Bronchial epithelial cell (primary cell): ENCODE measurements at places on chromosomes 5 and 9.

DNA sequence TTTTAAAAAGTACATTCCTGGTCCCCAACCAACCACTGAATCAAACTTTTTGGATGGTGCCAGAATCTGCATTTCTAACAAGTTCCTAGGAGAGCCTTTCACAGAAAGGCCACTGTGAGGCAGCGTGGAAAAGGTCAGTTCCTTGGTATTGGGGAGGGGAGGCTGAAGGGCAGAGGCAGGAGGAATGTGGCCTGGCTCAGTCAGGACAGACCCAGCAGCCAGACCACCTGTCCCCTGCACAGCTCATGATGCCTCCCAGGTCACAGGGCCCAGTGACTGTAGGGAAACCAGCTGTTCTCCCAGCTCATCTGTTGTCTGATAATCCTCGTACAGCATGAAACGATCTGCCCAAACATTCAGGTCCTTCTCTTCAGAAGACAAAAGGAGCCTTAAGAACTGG, 132.9 kb downstream of the LHFPL2 start:
- DNase-seq: no peak

DNA sequence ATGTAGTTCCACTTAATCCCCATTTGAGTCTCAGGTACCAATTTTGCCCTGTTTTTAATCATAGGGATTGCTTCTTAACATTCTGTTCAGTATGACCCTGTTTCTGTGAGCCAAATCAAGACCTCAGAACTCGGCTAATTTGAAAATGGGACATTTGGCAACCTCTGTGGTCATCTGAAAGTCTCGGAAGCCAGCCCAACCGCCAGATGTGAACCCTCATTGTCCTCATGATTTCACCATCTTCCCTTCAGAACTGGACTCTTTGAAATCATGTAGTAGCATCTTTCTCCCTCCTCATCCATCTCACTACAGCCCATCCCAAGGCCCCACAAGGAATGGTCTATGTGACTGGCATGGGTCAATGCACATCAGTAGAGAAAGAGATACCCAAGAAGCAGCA, 88.9 kb downstream of the S1PR3 start:
- DNase-seq: no peak

DNA sequence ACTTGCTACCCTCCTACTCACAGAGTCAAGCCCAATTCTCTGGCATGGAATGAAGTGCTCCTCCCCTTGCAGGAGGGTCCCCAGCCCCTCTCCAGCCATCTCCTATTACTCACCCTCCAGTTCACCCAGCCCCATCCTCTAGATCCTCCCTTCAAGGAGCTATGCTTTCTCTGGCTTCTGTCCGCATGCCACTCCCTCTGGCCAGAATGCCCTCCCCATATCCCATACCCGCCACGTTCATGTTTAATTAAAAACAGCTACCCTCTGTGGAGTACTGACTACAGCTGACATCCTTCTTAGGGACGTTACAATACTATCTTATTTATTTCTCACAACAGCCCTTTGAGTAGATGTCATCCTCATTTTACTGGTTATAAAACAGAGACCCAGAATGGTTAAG, 3.0 kb downstream of the F2R start:
- DNase-seq: no peak

- no peak for DNase-seq
These were observed at the start of gene QRFP for GRCh38 chr9:130896233-130897014. Gene QRFP (minus strand): TSS chr9:130896812. CDS start chr9:130893838, 2,974 bp downstream.

DNA sequence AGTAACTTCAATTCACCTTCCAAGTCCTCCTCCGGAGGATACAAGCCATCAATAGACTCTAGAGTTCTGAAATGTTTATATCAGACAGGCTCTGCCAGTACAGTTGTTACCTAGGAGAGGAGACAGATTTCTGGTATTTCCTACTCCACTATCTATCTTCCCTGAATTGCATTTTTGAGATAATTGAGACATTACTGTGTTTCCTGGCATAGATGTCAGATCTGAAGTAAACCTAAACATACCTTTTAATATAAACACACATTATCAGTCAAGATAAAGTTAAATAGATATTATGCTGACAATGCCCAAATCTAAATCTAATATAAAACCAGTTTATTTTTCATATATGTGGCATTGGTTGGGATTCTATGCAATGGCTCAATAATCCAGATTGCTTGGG, 8.2 kb upstream of the TYRP1 start:
- peak; percentile 22 for DNase-seq

GRCh38 chr9:77829420-77829819, 181.3 kb upstream of the GNA14 start:
- DNase-seq: no peak

DNA sequence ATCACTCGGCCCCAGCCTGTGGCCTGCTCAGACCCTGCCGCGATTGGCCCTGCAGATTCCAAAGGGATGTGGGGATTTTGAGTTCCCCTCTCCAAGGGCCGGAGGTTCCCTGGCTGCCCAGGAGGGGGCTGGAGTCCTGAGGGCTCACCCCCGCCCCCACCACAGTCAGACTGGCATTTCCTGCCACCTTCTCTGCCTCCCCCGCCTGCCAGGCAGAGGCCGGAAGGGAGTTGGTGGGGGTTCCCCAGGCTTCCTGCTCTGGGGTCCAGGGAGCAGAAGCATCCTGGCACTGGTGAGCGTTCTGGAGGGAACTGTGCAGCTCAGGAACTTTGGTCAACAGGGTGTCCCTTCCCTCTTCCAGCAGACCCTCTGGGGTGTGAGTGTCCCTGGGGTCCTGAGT, 70.6 kb downstream of the RXRA start:
- no peak for DNase-seq

- no peak for DNase-seq
These were observed 78.7 kb downstream of the HAPLN1 start for GRCh38 chr5:83641946-83642345.

DNA sequence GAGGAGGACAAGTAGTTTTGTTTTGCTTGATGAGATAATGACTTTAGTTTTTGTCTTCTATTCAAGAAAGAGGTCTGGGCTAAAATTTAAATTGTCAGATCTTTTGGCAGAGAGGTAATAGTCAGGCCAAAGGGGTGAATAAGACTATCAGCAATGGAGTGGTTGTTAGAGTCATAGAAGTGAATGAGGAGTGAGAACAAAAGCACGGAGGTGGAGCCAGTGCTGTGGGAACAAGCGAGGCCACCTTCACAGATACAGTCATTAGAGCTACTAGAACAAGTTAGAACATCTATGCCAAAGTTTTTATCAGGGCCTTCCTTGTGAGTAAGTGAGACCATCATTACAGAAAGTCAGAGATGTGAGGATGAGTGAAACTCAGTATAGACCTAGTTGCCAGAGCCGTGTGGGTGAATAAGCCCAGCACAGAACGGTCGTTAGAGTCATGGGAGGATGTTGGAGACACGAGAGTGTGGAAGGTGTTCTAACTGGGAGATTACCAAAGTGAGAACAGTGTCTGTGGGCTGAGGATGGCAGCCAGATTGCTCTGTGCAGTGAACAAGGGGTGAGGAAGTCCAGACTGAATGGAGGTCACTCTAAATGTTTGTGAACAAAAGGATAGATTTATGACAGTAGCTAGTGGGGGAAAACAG, 135.1 kb downstream of the RPS23 start:
- peak; percentile 24 for DNase-seq

GRCh38 chr5:98639274-98639673, 134.2 kb upstream of the RGMB start:
- no peak for DNase-seq

GRCh38 chr9:126704892-126705766, 91.4 kb downstream of the LMX1B start:
- peak; percentile 64 for DNase-seq

DNA sequence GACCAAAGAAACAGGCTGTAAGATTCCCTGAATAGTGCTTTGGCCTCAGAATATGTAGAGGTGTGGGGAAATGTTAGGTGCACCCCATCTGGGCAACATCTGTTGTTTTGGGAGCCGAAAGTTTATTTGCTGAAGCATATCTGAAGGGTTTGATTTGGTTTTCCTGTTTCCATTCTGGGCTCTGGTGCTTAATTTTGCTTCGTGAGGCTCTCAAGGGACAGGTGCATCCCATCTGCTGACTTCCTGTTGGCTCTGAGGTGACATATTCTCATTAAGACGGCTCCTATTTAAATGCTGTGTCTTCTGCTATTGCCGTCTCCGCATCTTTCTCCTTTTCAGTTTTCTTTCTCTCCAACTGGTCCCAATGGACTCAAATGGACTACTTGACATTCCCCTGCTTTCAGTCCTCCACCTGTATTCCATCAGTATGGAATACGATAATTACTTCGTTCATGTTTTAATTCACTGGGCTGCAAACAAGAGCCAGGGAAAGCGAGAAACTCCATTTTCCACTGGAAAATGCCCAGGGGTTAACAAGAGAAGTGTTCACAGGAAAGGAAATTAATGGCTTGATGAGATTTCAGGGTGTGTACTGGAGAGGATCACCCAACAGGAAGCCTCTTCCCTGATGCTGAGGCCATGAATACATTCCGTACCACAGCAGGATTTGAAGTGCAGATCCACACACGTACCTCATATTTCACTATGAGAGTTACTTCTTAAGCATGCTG, 104.0 kb downstream of the MTX3 start:
- no peak for DNase-seq

DNA sequence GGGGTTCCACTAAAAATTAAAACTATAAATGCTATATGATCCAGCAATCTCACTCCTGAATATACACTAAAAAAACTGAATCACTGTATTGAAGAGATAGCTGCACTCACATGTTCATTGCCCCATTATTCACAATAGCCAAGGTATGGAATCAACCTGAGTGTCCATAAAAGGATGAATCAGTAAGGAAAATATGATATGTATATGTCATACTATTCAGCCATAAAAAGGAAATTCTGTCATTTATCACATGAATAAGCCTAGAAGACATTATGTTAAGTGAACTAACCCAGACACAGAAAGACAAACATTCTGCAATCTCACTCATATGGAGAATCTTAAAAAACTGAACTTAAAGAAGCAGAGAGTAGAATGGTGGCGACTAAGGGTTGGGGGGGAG, 1376.2 kb upstream of the CDH9 start:
- DNase-seq: peak; percentile 34

- DNase-seq: no peak
These were observed 129.1 kb downstream of the KCNIP1 start for GRCh38 chr5:170632985-170633234.

DNA sequence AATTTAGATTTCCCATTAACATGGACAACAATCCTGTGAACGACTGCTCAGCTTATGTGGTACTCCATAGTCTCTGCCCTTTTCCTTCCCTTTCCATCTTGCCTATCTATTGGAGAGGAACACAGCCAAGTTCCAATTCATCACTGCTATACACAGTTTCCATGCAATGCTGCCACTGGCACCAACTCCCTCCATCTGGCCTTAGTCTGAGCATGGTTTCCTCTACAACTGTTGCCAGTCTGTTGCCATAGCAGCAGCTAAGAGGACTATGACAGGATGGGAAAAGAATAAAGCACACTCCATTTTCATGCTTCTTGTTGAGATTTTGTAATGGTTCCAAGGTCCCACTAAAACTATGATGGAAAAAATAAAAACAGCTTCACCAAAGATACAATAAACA, 189.0 kb downstream of the HCN1 start:
- DNase-seq: no peak

- DNase-seq: peak; percentile 64
These were observed 172.3 kb upstream of the GNA14 start for GRCh38 chr9:77820293-77820954.

DNA sequence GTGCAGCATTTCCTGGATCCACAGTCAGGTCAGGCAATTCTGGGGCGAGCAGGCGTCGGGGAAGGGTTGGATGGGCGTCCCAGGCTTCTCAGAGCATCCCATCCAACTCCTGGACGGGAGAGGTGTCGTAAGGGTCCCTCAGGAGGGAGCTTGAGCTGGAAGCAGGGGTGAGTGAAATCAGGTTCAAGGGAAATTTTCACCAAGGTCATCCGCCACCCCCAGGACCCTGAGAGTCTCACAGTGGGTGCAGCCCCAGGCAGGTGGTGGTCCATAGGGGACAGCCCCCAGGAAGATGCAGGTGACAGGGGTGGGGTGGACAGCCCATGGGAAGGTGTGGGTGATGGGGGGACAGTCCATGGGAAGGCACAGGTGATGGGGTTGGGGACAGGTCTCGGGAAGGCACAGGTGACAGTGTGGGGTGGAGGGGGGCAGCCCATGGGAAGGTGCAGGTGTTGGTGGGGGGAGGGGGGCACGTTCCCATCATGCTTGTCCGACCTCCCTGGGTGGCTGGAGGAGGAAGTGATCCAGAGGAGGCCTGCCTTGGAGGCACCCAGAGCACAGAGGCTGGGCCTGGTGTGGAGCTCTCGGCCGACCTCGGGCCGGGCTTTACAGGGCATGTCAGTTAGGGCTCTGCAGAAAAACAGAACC, 48.9 kb downstream of the AHRR start:
- no peak for DNase-seq

- no peak for DNase-seq
These were observed 49.0 kb upstream of the IFNK start for GRCh38 chr9:27475057-27475595.

DNA sequence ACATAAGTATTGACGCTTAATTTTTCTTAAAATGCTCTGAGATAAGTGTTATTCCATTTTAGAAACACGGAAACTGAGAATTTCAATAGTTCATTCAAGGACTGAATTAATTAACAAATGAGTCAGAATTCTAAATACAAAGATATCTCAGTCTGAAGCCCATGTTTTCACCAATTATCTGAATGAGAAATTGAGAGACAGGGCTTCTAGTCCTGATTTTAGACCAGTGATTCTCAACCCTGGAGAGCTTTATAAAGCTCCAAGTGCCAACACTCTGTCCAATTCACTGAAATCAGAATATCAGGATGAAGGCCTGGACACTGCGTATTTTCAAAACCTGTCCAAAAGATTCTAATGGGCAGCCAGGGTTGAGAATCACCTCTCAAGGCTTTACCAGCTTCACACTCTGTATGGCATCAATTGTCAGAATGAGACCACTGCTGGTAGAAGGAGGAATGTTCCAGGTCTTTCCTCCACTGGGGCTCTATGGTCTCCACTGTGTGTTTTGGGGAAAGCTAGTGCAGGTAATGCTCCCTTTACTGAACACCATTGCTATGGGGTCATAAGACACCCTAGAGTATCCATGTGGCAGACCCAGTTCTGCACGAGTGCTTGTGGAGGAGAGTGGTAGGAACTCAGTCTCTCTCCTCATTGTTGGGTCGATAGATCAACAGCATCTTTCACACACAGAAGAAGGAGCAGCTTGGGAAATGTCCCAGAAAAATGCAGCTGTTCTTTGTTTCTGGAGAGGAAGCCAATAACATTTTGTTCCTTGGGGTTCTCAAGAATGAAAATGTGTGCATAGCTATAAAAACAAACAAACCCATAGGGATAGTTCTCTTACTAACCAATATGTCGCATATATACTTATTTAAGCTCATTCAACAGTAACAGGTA, 99.7 kb upstream of the OSMR start:
- no peak for DNase-seq

DNA sequence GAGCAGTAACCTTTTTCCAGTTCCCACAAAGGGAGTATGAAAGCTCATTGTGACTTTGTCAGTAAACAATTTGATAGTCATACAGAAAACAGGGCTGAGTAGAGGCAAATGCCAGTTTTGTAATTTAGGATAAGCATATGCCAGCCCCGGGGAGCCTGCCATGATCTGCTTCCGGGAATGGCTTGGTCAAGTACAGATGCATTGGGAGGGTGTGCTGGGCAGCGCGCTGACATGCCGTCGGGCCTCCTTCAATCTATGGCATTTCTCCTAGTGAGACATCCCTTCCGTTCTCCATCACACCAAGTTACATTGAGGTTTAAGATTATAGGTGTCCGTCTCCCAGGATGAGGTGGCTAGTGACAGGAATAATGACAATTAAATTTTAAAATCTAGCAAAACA, 48.6 kb downstream of the GNA14 start:
- no peak for DNase-seq

- DNase-seq: peak; percentile 71
These were observed 302.7 kb downstream of the PLK2 start for GRCh38 chr5:58156973-58157701.
